Ureter (tissue), 1 donor: ENCODE measurements at places on chromosomes 3 and 15. TPM values are rescaled to one million over a fixed set of nuclear protein-coding genes. Genes with fewer than 3 reads are reported as not detected.

Gene GSK3B
- 48.4 TPM for total RNA-seq

Gene HCLS1
- total RNA-seq = 37.4 TPM

DNA sequence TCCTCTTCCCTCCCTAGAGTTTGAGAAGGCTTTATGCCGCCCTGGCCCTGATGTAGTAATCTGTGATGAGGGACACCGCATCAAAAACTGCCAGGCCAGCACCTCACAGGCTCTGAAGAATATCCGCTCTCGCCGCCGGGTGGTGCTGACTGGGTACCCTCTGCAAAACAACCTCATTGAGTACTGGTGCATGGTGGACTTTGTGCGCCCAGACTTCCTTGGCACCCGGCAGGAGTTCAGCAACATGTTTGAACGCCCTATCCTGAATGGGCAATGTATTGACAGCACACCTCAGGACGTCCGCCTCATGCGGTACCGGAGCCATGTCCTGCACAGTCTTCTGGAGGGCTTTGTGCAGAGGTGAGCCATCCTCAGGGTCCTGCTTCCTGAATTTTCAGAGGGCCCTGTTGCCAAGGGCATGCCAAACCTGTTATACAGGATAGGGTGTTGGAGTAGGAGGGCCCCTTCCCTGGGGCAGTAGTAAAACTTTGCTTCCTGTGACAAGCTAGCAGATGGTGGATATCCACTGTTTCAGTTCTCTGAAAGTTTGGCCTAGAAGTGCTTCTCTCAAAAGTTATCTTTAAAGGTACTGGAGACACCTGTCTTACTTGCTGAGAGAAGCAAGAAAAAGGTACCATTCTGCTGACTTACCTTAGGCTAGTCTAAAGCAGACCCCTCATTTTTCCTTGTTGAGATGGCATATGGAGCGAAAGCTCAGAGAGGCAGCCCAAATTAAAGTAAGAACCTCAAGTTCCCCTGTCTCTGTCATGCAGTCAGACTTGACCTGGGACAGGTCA lies 33.7 kb upstream of the TEX264 start:
- no peak for DNase-seq

DNA sequence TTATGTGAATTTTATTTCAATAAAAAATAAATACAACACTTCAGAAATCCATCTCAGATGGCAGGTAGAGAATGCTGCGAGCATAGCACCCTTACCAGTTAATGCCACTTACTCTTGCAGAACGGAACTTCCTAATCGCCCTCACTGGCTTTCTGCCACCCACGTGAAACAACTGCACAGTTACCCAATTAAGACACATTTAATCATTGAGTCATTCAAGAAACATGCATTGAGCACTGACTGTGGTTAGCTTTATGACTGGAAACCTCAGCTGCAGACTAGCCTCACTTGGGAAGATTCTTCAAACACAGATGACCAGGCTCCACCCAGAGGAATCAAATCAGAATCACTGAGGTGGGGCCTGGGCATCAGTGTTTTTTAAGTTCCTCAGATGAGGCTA lies 5.6 kb upstream of the MFGE8 start:
- no peak for DNase-seq

GRCh38 chr3:23740517-23740965 lies 65.2 kb upstream of the UBE2E1 start:
- no peak for DNase-seq

GRCh38 chr15:71375934-71376333 lies 260.7 kb downstream of the THSD4 start:
- DNase-seq = no peak

Gene PCOLCE2
- total RNA-seq = 14.3 TPM

Gene FETUB
- not detected for total RNA-seq

DNA sequence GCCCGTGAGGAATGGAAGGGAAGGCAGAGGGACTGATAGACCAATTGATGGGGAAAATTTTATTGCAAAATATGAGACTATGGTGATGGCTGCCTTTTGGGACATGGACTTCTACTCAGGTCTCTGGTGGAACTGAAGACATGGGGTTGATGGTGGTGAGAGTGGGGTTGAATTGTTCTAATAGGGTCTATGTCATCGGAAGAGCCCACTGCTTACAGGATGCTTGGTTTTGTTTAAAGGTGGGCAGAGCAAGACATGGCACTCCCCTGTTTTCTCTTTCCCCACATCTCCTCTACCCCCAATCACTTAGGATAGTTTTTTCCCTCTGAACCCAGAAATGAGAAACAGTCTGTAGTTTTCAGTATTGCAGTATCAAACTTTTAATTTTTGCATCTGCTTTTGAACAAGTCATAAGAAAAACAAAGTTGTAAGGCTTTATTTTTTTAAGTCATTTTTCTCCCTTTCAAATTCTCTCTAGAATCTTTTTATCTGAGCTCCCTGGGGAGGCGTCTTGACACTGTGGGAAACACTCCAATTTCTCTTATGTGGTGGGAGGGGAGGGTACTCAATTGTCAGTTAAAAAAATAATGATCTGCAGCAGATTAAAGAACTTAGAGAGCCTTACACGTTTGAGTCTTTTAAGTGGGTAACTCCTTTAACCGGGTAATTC lies 276.2 kb upstream of the TBC1D5 start:
- no peak for DNase-seq

- peak; percentile 44 for DNase-seq
These were observed 483 bp downstream of the EHD4 start for GRCh38 chr15:41971895-41972252.

Gene RHCG
- total RNA-seq = 1.1 TPM

DNA sequence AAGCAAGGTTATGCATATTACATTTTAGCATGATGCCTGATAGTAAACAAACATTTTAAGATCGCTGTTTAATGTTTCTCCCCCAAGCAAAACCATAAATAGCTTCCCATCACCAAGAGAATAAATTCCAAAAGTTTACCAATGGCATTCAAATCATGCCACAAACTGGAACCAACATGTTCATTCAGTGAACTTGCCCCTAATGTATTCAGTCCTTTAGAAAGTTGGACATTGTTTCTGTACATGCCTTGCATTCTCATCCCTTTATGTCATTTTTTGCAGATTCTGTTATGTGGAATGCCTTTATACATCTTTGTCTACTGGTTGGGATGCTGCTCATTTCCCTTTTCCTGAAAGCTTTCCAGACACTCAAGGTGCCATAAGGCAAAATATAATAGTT lies 105.5 kb downstream of the PYDC2 start:
- no peak for DNase-seq

DNA sequence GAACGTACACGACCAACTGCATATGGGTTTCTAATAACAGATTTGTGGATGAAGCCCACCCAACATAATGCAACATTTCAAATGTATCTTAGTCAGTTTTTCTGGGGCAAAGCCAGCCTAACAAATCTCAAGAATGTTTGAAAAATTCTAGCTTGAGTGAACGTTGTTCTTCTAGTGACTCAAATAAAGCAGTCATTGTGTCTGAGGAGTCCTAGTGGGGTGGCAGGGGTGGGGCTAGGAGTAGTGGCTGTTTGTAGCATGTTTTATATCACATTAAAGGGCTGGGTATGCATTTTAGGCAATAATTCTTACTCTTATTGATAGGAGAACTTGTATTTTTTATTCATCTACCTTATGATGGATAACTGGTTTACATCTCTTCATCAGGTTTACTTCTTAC lies 6.0 kb downstream of the B3GNT5 start:
- no peak for DNase-seq

- no peak for DNase-seq
These were observed 22.9 kb upstream of the HRH1 start for GRCh38 chr3:11131371-11131770.

GRCh38 chr3:124044956-124045355 lies 53.0 kb upstream of the ROPN1 start:
- no peak for DNase-seq

DNA sequence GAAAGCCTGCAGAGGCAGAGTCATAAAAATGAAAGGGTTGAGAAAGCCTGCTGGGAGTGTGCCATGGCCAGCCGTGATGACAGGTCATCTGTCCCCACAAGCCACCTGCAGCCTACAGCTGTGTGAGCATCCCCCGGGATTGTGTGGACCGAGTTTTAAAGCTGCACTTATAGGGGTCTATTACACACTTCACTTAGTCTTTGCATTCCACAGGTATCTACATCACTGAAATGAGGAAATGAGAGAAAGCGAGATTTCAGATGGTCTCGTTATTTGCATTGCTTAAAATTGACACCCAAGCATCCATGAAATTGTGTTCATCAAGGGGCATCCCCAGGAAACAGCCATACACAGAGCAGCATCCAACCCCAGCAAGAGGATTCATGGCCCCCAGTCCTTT lies 137.6 kb upstream of the TRIM42 start:
- DNase-seq = no peak

DNA sequence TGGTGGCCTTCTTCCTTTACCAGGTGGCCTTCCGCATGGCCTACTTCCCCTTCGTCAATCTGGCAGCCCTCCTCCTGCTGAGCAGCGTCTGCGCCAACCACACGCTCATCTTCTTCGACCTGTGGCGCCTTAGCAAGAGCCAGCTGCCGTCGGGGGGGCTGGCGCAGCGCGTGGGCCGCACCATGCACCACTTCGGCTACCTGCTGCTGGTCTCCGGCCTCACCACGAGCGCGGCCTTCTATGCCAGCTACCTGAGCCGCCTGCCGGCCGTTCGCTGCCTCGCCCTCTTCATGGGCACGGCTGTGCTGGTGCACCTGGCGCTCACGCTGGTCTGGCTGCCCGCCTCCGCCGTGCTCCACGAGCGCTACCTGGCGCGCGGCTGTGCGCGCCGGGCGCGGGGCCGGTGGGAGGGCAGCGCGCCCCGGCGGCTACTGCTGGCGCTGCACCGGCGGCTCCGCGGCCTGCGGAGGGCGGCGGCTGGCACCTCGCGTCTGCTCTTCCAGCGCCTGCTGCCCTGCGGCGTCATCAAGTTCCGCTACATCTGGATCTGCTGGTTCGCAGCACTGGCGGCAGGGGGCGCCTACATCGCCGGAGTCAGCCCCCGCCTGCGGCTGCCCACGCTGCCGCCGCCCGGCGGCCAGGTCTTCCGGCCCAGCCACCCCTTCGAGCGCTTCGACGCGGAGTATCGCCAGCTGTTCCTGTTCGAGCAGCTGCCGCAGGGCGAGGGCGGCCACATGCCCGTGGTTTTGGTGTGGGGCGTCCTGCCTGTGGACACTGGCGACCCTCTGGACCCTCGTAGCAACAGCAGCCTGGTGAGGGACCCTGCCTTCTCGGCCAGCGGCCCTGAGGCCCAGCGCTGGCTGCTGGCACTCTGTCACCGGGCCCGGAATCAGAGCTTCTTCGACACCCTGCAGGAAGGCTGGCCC lies 9.9 kb downstream of the DISP2 start:
- peak; percentile 81 for DNase-seq

DNA sequence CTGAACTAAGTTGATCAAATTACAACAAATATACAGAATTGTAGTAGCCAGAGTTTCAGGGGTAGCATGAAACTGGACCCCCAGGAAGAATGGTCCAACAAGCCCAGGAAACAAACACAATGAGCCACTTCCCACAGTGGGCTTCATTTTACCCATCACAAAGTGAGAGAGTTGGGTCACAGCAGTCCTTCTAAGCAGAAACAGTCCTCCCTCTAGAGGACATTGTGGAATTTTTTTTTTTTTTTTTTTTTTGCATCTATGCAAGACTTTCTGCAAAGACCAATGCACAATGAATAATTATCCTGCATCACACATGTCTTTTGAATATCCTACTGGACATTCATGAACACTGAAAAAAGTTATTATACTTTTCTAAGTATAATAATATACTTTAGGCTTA lies 73.8 kb upstream of the ATP13A5 start:
- no peak for DNase-seq

Gene CYP1A2
- not detected for total RNA-seq

DNA sequence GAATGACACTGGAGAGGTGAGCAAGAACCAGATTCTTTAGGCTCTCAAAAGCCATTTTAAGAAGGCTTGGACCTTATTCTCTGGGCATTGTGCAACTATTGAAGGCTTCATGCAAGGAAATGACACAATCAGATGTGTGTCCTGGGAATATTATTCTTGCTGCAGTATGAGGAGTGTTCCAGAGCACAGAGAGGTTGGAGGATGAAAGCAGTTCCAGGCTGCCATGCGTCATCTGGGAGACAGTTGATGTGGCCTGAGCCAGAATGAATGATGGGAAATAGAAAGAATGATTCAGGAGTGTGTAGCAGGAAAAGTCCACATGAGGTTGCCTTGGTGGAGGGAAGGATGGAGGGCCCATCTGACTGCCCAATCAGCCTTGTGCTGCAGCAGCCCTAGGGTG lies 123.1 kb downstream of the CHCHD6 start:
- DNase-seq = no peak

GRCh38 chr15:31235311-31236183 lies 91.1 kb upstream of the KLF13 start:
- DNase-seq = no peak

Gene PLSCR4
- 26.6 TPM for total RNA-seq

GRCh38 chr3:98326105-98326893 lies 27.4 kb upstream of the OR5K4 start:
- DNase-seq = no peak

Gene PLA2G4E
- total RNA-seq = 0.34 TPM

DNA sequence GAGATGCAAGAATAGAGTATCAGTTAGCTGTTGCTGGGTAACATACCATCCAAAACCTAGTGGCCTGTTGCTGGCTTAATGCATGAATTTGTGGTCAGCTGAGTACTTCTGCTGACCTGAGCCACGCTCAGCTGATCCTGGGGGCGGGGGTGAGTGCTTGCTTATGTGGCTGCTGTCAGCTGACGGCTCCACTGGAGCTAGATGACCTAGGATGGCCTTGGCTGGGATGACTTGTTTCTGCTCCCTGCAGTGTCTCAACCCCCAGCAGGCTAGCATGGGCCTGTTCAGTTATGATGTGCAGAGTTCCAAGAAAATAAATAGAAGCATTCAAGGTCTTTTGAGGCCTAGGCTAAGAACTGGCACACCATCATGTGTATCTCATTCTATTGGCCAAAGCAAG lies 63.9 kb downstream of the FBLN2 start:
- no peak for DNase-seq

GRCh38 chr3:121975702-121976302 lies 46.2 kb downstream of the ILDR1 start:
- DNase-seq = no peak
